Coronary artery (tissue), 2 donors: ENCODE measurements at places on chromosomes 2 and 18.

DNA sequence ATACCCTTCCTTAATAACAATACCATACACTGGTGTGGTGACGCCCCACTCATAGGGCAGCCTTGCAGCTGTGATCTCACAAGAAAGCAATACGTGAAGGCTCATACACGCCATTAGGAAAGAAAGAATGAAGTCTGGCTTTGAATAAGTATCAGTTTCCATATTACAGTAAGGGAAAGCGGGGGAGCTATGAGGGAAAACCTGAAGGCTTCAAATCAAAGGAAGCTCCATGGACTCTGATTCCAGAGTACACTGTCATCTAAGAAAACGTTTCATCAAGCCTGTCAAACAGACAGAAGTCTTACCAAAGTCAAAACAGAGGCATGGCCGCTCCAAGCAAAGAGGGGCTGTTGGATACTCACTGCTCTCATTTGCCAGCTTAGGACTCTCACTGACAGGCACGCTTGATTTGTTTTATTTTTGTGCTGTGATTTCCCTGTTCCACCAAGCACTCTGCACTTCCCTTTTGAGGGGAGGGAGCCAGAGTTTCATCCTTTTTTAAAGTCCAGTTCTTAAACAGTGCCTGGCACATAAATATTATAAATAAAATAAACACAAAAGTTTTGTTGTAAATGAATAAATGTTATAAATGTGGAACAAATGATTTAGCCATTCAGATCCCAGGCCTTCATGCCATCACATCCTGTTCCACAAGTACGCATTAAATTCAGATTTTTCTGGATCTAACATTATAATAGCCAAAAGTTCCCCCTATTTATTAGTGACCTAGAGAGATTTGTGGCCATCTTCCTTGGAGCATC lies 221.2 kb downstream of the PIEZO2 start:
- no peak for DNase-seq

DNA sequence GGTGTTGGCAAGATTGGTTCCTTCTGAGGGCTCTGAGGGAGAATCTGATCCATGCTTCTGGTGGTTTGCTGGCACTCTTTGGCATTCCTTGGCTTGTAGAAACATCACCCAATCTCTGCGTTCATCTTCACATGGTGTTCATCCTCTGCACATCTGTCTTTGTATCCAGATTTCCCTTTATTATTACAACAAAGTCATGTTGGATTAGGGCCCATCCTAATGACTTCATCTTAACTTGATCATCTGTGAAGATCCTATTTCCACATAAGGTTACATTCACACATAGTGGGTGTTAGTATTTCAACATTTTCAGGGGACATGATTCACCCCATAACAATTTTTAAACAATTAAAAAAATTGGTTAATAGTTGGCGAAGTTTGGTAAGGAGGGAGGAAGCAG lies 177.4 kb upstream of the CWC22 start:
- no peak for DNase-seq

- peak; percentile 43 for DNase-seq
Measured at GRCh38 chr2:1623906-1624445, 120.3 kb downstream of the PXDN start.

GRCh38 chr2:75853436-75853835 lies 142.7 kb upstream of the GCFC2 start:
- DNase-seq: no peak

DNA sequence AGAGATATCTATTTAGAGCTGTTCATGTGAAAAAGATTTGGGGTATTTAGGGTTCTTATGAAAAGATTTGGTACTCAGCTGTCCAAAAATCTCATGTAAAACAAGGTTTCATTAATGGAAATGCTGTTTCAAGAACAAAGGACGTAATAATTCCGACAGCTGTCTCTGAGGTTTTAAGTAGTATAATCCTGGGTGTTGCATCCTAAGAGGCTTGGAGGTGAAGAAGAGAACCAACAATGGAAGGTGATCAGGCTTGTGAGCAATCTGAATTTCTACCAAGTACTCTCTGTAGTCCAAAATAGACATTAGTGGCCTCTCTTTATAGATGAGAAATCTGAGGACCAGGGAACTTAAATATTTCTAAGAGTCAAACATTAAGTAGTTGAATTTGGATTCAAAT lies 205.1 kb downstream of the BABAM2 start:
- DNase-seq: no peak

DNA sequence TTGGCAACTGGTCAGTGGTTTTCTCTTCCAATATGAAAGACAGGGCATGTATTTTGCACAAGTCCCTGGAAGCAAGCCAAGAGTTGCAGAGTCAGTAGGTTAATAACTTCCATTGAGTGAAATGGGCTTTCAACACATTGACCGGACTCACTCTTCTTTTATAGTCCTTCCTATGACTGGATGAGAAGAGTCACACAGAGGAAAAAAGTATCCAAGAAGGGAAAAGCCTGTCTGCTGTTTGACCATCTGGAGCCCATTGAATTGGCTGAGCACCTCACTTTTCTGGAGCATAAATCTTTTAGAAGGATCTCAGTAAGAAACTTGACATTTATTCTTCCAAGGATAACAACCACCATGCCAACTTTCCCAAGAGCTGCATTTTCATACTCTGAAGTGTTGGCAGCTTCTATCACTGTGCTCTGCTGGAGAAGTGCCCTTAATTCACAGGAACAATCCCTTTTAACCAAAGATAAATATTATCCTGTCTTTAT lies 45.4 kb downstream of the RASGRP3 start:
- no peak for DNase-seq

- DNase-seq: no peak
Measured at GRCh38 chr2:42414158-42414557, 53.1 kb upstream of the COX7A2L start.

- no peak for DNase-seq
Measured at GRCh38 chr2:88236666-88237065, 66.5 kb downstream of the THNSL2 start.
